ENCODE measurements at places on chromosomes 6 and 20.

- DNase-seq: no peak
These were observed 1.3 kb upstream of the VSX1 start for GRCh38 chr20:25083141-25083772.

DNA sequence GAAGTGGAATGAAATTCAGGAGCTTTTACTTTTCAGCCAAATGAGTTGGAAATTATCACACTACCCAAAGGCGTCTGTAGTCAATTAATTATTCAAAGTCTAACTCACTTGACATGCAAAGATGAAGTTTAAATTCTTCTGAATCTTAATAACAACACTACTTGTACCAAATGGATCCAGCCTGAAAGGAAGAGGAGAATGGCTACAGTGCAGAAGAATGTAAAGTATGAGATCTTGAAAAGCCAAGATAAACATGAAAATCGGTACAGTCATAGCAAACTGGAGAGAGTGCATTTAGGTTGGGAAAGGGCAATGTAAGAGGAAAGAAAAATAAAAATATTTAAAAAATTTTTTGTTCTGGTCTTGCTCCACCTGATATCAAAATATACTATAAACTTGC is 195.5 kb downstream of the SIM1 start:
- DNase-seq: no peak

DNA sequence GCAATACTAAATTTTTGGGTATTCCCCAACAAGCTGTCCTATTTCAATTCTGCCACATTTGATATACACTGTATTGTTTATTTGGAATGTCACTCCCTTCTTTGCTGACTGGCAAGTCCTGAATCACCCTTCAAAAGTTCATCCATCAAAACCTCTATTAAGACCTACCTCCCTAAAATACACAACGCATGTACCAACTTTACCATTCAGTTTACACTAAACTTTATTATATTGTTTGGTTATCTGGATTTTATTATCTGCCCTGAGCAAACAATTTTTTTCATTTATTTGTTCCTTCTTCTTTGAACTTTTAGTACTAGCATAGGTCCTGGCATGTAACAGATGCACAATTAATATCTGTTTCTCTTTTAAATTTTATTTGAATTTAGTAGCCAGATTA is 958.2 kb upstream of the ADGRB3 start:
- no peak for DNase-seq

DNA sequence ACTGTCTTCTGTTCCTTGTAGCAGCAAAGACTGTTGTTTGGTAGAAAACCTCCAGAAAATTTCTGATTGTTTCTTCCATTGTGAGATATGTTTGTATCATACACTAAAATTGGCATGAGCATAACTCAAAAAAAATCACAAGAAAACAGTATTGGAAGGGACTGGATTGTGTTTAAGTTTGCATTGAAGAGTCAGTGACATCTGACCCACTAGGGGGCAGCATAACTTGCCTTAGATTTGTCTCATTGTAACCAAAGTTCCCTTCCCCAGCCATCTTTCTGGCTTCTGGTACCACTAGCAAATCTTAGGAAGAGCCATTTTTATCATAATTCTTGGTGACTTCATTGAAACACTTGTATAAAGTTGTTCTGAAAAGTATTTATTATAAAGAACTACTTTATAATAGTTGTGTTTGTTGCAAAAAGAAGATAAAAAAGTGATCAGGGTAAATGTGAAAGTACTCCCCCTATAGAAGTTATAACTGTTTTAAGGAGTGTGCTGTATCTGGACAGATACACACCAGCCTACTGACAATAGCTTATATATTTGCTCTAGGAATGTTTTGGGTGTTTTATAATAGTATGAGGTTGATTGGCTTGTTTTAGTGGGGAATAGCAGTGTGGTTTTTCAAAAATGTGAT is 7.7 kb downstream of the CSTF1 start:
- no peak for DNase-seq

GRCh38 chr6:56242346-56242745 is 5.0 kb downstream of the COL21A1 start:
- DNase-seq: no peak

DNA sequence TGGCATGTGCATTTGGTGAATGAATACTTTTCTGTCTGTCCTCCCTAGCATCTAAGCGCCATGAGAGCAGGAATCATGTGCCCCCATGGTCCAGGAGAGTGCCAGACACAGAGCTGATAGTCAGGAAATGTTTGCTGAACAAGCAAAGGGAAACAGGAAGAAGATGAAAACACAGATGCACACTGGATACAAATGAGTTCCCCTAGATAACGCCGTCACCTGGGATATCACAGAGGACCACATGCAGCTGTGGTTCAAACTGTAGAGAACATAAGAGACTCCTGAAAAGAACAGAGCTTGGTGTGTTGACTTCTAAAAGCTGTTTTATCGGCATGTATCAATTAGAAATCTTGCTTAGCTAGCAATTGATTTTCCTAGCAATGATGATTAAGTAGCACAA is 293.7 kb downstream of the BTBD3 start:
- no peak for DNase-seq

DNA sequence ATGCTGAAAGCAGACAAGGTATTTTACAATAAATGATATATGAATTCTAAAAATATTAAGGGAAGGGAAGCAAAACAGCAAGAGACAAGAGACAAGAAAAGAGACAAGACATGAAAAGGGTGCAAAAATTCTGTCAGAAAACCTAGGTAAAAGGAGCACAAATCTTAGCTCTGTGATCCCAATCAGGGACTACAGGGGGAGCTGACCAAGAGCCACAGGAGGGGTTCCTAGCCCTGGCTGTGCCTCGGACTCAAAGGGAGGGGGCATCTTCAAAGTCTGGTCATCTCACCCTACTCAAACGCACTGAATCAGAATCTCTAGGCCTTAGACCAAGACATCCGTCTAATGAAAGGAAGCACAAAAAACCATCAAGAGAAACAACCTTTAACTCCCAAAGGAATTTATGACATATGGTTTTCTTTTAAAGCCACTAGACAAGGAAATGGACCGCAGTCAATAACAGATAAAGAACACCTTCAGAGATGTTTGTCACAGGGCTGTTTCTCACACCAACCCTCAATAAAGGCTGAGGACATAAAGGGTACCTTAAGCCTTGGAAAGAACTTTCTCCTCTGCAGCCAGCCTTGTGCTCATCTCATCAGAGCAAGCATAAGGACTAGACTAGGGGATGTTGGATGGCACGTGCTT is 130.4 kb upstream of the CDYL start:
- no peak for DNase-seq

- no peak for DNase-seq
These were observed 10.8 kb downstream of the UFL1 start for GRCh38 chr6:96532399-96532798.

GRCh38 chr6:7784706-7785105 is 58.8 kb downstream of the BMP6 start:
- no peak for DNase-seq

- no peak for DNase-seq
These were observed 265.5 kb downstream of the TBX18 start for GRCh38 chr6:84498905-84499304.

DNA sequence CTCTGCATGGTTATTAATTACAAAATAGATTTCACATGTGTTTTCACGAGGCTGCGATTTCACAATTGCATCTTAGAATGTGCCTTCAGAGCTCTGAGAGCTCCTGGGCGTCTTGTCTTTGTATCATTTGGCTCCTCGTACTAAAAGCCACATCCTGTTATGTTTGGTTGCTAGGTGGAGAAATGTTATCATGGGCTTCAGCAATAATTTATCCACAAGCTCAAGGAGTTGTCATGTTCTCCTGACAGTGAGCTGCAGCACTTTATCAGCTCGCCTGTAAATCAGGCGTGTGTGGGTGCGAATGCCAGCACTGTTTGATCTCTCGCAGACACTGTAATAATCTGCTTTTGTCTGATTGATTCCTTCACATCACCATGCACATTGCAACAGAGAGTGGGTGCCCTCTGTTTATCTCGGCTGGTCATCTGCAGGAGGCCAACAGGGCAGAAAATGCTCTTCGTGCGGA is 218.6 kb upstream of the ZFP64 start:
- DNase-seq: no peak

- no peak for DNase-seq
These were observed 802.4 kb downstream of the TFAP2A start for GRCh38 chr6:9612489-9612888.

DNA sequence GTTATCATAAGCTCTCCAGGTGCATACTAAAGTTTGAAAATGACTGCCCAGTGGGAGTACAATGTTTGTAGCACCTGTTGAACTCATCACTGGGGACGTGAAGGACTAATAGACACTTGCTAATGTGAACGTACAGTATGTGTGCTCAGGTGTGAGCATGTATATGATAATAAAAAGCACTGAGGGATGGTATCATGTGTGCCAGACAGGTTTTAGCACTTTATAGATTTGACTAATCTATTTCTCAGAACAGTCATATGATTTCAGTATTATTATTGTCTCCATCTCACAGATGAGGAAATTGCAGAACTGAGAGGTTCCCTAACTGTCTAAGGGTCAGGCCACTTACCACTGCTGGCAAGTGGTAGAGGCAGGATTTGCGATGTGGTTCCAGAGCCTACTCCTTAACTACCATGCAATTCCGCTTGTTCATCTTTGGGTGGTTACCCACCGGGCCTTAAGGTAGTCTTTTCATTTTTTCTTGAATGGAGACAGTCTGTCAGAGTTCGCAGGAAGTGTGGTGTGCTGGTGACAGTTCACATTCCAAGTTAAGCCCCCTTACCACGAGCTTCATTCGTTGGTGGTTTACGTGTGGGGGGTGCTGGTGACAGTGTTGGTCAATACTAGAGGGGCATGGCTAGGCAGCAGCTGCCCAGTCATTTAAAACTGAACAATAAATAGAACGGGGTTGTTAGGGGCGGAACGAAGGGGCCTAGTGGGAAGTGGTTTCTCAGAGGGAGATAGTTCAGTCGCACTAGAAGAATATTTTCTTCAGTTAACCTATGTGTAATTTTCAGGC is 46.8 kb downstream of the RREB1 start:
- no peak for DNase-seq

GRCh38 chr6:8557014-8557748 is 121.8 kb upstream of the SLC35B3 start:
- no peak for DNase-seq

DNA sequence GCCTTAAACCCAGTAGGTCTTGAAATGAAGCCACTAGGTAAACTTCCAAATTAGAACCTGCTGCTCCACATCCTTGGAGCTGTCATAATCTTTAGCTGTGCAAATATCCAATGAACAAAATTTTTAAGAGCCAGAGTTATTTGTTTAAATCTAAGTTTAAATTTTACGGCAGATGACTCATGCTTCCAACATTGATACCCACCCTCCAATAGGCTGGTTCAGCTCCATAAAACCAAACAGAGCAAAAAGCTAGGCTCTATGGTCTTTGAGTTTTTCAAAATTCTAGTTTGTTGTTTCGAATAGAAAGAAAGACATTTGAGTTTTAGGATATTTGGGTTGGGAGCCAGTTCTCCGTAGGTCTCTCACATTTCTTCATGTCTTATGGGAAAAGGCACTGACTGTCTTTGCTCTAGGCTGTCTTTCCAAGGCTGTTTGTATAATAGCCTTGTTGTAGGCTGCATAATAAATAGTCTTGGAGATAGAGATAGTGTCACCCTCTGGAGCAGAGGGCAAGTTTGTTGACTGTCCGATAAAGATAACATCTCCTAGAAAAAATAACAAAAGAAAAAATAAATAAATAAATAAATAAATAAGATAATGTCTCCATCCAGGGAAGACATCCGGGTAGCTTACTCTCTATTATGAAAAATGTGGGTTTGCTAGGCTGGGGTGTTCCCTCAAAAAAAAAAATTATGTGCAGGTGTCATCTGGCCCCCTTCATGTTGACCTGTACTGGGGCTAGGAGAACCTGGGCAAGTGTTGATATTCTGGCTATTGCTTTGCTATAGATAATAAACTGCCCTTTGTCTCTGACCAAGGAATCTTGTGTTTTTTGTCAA is 36.5 kb downstream of the SLC2A12 start:
- DNase-seq: no peak

DNA sequence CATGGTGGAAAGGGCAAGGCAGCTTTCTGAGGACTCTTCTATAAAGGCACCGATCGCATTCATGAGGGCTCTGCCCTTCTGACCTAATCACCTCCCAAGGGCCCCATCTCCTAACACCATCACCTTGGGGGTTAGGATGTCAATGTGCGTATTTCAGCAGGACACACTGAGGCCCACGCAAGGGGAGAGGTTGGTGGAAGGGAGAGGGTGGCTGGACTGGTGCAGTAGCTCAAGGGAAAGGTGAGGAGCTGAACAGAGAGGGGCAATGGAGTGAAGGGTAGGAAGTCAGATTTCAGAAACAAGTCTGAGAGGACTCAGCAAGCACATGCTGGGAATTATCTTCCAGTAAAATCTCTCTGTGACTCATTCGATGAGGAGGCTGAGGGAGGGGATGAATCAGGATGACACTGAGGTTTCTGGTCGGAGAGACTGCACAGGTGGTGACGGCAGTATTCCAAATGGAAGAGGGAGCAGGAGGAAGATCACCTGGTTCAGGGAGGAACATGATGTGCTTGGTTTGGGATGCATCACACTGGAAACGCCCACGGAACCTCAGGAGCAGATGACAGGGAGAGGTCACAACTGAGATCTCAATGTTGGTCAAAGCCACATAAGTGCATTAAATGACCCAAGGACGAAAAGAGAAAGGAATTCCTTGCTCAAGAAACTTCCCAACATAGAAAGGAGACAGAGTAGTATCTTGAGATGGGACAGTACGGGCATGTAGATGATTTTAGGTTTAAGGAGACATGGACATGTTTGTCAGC is 67.1 kb downstream of the TFAP2A start:
- DNase-seq: peak; percentile 3

DNA sequence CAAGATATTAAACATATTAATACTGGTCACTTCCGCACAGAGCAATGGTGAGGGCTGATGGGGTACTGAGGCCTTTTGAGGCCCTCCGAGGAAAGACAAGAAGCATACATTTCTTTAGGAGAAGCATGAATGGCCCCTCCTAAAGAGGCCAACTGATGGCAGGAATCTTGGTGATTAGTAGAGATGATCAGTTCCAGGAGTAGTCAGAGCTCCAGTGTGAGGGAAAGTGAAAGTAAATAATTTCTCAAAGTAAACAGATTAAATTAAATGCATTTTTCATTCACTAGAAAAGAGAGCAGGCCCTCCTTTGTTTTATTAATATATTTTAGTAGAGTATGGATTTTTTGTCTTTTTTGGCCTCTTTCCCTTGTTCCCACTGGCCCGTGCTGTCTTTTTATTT is 38.2 kb downstream of the NOX3 start:
- no peak for DNase-seq

- no peak for DNase-seq
These were observed 12.2 kb downstream of the GABRR2 start for GRCh38 chr6:89302936-89303335.

GRCh38 chr6:85482206-85482904 is 32.5 kb downstream of the NT5E start:
- DNase-seq: no peak

Measured in T1000 (cell line).